ENCODE measurements at places on chromosomes 11 and 22. TPM values are rescaled to one million over a fixed set of nuclear protein-coding genes. Genes with fewer than 3 reads are reported as not detected.

DNA sequence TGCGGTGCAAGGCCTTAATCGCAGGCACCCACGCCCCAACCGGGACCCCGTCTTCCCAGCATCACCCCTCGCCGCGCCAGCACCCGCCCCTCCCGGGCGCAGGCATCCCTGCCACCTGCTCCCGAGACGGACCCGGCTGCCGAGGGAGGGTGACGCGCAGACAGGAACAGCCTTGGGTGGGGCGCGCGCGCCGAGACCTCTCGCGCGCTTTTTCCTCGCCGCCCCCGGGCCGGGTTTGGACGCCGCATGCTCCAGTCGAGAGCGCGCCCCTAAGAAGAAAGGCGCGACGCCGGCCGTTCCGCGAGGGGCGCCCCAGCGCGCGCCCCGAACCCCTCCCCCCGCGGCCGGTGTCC is 504 bp downstream of the CFL1 start:
- no peak for DNase-seq

GRCh38 chr22:46070215-46070802 is 80.0 kb upstream of the PPARA start:
- no peak for DNase-seq

- DNase-seq = no peak
These were observed at the start of gene CCDC73 for GRCh38 chr11:32794439-32794838. Gene CCDC73, minus strand, starts transcription at chr11:32794662. Its CDS starts 34,419 bp downstream, at chr11:32760243.

- no peak for DNase-seq
These were observed 27.5 kb upstream of the KRTAP5-7 start for GRCh38 chr11:71499546-71499945.

- no peak for DNase-seq
These were observed 494.1 kb downstream of the DLG2 start for GRCh38 chr11:85132851-85133585.

DNA sequence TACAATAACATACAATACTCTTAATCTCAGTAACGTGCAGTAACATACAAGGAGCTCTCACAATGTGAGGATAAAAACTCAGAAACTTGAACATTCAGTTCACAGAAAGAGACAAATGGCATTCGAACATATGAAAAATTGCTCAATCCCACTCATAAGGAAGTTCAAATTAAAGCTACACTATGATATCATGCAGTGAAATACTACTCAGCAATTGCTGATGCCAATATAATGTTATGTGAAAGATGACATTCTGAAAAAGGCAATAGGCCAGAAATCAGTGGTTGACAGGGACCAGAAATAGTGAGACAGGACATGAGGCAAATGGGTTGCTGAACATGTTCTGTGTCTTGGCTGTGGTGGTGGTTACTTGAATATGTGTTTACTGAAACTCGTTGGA is 33.7 kb upstream of the PITPNB start:
- no peak for DNase-seq

Gene KDM2A
- polyA plus RNA-seq = 19.8 TPM

GRCh38 chr11:26201411-26201810 is 130.5 kb upstream of the ANO3 start:
- DNase-seq = no peak

DNA sequence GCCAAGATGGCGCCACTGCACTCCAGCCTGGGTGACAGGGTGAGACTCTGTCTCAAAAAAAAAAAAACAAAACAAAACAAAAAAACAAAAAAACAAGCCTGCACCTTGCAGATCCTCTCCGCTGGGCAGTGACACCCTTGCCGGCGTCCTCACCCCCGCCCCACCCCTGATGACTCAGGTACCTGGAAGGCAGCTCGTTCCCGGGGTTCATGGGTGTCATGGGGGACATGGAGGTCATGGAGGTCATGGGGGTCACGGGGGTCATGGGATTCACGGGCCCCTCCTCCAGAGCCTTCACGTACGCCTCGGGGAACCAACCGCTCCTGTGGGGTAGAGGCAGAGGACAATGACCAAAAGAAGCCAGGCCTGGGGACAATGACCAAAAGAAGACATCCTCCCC is 3.0 kb upstream of the SLC16A8 start:
- DNase-seq = no peak
